GM12865 (cell line): ENCODE measurements at places on chromosomes 3 and 15.
A peak's percentile ranks its signal among the peaks of the same experiment; 100 is the strongest.

DNA sequence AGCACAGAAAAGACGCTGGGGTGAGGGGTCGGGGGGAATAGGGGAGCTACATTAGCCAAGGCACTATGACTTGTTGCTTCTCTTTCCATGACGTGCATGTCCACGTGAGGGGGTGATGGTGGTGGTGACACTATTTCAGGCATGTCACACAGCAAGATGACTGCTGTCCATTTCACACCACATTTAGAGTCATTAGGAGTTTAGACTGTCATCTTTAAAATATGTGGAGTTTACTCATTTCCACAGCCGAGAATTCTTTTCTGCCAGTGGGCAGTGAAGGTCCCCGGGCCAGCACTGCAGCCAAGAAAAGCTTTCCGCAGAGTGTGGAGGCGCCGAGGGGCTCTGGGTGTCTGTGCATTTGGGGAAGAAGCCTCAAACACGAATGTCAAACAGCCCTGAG lies 954 bp upstream of the DGKG start:
- no peak for DNase-seq

DNA sequence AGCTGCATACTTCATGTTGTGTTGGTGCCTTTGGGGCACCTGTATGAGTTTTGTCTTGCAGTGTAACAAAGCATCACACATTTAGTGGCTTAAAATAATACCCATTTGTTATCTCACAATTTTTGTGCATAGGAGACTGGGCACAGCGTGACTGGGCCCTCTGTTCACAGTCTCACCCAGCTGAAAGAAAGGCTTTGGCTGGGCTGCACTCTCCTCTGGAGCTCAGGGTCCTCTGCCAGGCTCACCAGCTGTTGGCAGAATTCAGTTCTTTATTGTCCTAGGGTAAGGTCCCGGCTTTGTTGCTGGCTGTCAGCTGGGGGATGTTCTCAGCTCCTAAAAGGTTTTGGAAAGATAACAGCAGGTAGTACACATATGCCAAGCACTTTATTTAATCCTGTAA lies 263.3 kb downstream of the CLSTN2 start:
- DNase-seq, result no peak

- DNase-seq, result no peak
Observed at GRCh38 chr3:147620906-147621305, 211.7 kb downstream of the ZIC1 start.

- no peak for DNase-seq
Observed at GRCh38 chr3:152760591-152760990, 74.3 kb upstream of the P2RY1 start.

- DNase-seq, result no peak
Observed at GRCh38 chr3:195774917-195775316, 36.8 kb downstream of the MUC4 start.

- no peak for DNase-seq
Observed at GRCh38 chr3:189169728-189170127, 2.0 kb upstream of the TPRG1 start.

DNA sequence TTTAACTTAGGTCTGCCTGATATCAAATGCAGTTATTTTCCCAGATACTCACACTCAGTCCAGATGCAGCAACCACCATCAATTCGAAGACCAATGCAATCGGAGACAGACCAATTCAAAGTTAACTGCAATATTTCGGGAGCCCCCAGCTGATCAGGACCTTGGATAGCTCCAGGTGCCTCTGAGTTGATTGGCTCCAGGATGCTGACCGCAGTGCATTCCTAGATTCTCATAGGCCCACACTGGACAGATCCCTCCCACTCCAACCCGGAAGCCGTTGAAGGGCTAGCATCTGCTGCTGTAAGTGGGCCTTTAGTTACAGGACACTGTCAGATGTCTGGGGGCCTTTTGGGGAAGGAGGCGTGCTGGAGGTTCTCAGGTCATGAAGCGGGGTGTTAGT lies 89.5 kb upstream of the ATP2B2 start:
- DNase-seq, result peak; percentile 57

- peak; percentile 46 for DNase-seq
Observed at GRCh38 chr3:19934098-19934566, at the start of gene EFHB. TSS of gene EFHB (minus strand) at chr3:19934217. CDS start at chr3:19934018, 199 bp downstream.

GRCh38 chr3:195040094-195040493 lies 230.9 kb downstream of the XXYLT1 start:
- DNase-seq, result peak; percentile 31
